ENCODE measurements at places on chromosomes 7 and 10. TPM values are rescaled to one million over a fixed set of nuclear protein-coding genes. Genes with fewer than 3 reads are reported as not detected.

DNA sequence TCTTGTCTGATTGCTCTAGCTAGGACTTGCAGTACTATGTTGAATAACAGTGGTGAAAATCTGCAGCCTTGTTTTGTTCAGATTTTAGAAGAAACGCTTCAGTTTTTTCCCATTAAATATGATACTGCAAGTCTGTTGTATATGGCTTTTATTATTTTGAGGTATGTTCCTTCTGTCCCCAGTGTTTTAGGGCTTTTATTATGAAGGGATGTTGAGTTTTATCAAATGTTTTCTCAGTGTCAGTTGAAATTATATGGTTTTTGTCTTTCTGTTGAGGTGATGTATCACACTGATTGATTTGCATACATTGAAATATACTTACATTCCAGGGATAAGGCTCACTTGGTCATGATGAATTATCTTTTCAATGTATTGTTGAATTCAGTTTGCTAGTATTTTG lies 60.5 kb upstream of the HELLS start:
- H3K4me3 ChIP-seq = no peak overlapping the region
- peaks cover 22% of the 10 kb centered on the region for H3K36me3 ChIP-seq
- no peaks in the 10 kb centered on the region for H3K27me3 ChIP-seq
- H3K4me1 ChIP-seq = peaks cover 8% of the 10 kb centered on the region

Gene VSIR
- total RNA-seq = 83.6 TPM

DNA sequence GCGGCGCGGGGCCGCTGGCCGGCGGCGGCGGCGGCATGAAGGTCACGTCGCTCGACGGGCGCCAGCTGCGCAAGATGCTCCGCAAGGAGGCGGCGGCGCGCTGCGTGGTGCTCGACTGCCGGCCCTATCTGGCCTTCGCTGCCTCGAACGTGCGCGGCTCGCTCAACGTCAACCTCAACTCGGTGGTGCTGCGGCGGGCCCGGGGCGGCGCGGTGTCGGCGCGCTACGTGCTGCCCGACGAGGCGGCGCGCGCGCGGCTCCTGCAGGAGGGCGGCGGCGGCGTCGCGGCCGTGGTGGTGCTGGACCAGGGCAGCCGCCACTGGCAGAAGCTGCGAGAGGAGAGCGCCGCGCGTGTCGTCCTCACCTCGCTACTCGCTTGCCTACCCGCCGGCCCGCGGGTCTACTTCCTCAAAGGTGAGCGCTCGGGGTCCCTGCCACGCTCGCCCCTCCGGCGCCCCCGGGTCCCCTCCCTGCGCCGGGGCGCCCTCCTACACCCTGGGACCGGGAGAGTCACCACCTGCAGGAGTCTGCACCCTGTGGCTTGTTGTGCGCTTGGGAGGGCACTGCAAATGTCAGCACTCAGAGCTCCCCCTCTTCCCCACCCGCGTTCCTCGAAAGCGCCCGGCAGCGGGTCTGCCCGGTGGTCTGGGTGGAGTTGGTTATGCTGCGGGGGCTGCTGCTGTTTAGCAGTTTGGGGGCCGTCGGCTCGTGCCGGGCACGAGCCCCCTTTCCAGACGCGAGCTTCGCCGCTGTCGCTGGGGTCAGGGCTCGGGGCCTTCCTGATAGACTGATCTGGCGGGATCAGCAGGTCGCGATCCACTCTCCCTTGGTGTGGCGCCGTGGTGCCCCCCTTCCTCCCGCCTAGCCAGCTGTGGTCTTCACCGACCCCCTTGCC lies 627 bp downstream of the DUSP5 start:
- peak; percentile 41 for ATAC-seq
- H3K4me1 ChIP-seq = peaks cover 73% of the 10 kb centered on the region
- no peaks in the 10 kb centered on the region for H3K36me3 ChIP-seq
- peak overlapping the region; percentile 96 for H3K27ac ChIP-seq
- H3K4me3 ChIP-seq = peak overlapping the region; percentile 62

Gene PLAU
- 1.1 TPM for total RNA-seq

Gene AKR1C1
- 81.9 TPM for total RNA-seq

- H3K27ac ChIP-seq = no peak overlapping the region
- ATAC-seq = no peak
- H3K4me1 ChIP-seq = no peaks in the 10 kb centered on the region
- H3K4me3 ChIP-seq = no peak overlapping the region
- no peaks in the 10 kb centered on the region for H3K27me3 ChIP-seq
- no peaks in the 10 kb centered on the region for H3K36me3 ChIP-seq
Observed at GRCh38 chr10:113436851-113437250, 116.0 kb upstream of the HABP2 start.

DNA sequence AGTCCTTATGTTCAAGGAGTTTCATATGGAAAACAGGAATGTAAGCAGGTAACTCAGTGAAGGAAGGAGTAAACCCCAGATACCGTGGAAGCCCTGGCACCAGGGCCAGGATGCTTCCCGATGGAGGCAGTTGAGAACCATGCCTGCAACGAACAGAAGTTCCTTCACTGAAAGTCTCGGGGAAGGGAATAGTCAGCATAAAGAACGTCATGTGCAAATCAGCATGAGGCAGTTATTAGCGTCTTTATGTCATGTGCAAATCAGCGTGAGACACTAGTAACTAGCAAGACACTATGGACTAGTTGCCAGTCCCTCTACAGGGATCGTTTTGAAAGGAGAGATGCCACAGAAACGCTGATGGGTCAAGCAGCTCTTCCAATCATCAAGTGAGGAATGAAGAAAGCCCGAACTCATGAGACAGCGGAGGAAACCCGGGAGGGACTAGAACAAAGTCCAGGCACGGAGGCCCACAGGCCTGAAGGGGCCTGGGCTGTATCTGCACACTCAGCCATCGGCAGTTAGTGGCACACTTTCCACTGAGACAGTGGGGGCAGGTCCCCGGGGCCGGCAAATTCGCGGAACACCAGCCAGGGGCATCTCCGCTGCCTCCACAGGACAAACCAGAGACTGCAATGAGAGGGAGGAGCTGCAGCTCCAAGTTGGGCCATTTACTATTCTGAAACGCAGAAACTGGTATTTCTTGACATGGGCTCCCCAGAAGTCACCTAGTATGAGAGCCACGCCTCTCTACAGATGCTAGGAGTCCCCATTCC lies 109.6 kb downstream of the SFMBT2 start:
- peak overlapping the region; percentile 18 for H3K27ac ChIP-seq
- H3K27me3 ChIP-seq = no peaks in the 10 kb centered on the region
- peaks cover 11% of the 10 kb centered on the region for H3K4me1 ChIP-seq
- H3K4me3 ChIP-seq = no peak overlapping the region

Gene OPN4
- total RNA-seq = not detected

Gene MYO1G
- total RNA-seq = 2.4 TPM

DNA sequence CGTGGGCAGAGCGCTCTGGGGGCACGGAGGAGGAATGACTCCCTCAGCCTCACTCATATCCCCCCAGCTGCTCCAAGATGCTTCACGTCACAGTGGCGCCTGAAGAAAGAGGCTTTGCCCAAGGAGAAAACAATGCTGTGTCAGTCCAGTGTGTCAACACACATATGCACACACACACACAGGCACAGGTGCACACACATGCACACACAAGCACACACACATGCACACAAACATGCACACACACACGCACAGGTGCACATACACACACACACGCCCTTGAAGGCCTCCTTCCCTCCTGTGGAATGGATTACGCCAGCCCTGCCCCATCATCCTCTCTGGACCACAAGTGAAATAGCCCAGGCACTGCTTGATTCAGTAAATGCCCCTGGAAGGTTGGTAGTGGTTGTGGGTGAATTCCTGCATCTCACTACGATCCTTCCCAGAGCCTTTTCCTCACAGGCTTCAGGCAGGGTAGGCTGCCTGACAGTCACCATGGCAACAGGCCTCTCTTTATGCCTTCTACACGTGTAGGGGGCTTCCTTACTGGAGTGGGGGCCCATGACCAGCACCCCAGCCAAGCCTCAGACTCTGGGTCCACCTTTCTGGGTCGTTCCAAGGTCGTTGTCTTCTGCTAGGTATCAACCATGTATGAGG lies 371.5 kb upstream of the PODXL start:
- H3K36me3 ChIP-seq = no peaks in the 10 kb centered on the region
- no peaks in the 10 kb centered on the region for H3K4me1 ChIP-seq
- H3K4me3 ChIP-seq = no peak overlapping the region

GRCh38 chr10:78972160-78972946 lies 96.4 kb upstream of the ZMIZ1 start:
- H3K36me3 ChIP-seq = no peaks in the 10 kb centered on the region
- peaks cover 56% of the 10 kb centered on the region for H3K4me1 ChIP-seq
- H3K4me3 ChIP-seq = peak overlapping the region; percentile 64
- peak; percentile 76 for ATAC-seq
- H3K27me3 ChIP-seq = no peaks in the 10 kb centered on the region

Gene KIN
- total RNA-seq = 7.1 TPM

DNA sequence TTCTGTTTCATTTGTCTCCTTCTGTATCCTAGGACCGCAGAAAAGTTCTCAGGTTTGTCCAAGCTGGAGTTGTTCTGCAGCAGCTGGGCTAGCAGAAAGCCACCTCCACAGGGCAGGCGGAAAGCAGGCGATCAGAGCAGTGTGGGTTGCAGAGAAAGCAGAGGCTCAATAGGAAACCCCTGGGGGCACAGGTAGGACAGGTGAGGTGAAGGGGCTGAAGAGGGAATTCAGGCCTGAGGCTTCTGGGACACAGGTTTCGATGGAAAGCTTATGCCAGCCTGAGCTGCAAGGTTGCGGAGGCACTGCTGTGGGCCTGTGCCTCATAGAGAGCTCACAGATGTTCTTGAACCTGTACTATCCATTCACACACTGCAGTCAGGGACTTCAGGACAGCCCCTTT lies 194.9 kb upstream of the TPK1 start:
- H3K27me3 ChIP-seq = no peaks in the 10 kb centered on the region
- no peak overlapping the region for H3K27ac ChIP-seq
- H3K36me3 ChIP-seq = no peaks in the 10 kb centered on the region
- ATAC-seq = no peak

DNA sequence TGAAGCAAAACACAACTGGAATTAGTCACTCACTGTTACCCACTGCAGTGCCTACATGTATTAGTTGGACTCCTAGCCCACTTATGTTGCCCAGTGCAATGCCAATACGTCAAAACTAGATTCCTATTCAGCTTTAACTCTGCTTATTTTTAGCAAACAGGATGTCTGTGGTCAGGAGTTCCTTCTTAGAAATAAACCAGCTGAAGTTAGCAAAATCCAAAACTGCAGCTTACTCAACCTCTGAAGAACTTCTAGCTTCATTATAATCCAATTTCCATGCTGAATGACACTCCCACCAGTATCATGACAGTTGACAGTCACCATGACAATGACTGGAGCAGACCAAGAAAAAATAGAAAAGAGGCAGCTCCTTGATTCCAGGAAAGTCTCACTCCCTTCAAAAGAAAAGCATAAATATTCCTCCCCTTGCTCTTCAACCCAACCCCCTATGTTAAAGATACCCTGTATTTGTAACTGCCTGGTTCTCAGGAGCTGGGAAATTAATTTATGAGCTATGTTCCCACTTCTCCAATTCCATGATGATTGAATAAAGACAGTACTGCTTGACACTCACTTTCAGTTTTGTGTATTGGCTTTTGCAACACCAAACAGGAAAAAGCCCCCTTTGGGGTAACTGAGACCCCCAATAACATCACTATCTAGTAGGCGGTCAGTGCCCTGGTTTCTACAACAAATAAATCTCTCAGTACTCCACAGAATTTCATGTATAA lies 327.4 kb downstream of the SORCS1 start:
- H3K27me3 ChIP-seq = no peaks in the 10 kb centered on the region
- no peak overlapping the region for H3K4me3 ChIP-seq
- H3K36me3 ChIP-seq = no peaks in the 10 kb centered on the region
- peak; percentile 53 for ATAC-seq
- no peak overlapping the region for H3K27ac ChIP-seq

DNA sequence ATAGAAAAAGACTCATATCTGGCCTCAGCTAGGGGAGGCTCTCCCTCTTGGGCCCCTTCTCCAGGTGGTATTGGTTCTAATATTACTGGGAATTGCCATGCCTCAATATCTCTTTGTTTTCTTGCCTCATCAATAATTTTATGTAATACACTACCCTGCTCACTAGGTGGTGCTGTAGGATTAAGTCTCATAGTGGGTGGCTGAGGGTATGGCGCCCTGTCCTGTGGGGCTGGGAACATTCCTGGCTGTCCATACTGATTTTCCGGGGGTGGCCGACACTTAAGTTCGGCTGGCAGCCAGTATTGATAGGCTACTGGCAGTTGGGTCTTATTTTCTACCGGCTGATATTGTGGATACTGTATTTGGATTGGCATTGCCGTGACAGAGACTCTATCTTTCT lies 9.0 kb upstream of the TAS2R3 start:
- no peak overlapping the region for H3K27ac ChIP-seq
- H3K4me3 ChIP-seq = no peak overlapping the region
- H3K4me1 ChIP-seq = no peaks in the 10 kb centered on the region
- H3K27me3 ChIP-seq = no peaks in the 10 kb centered on the region
- H3K36me3 ChIP-seq = peaks cover 12% of the 10 kb centered on the region

Gene SLC16A9
- 1.7 TPM for total RNA-seq

GRCh38 chr7:133436014-133436428 lies 183.1 kb downstream of the EXOC4 start:
- H3K4me1 ChIP-seq = no peaks in the 10 kb centered on the region
- H3K27me3 ChIP-seq = no peaks in the 10 kb centered on the region
- H3K4me3 ChIP-seq = no peak overlapping the region
- no peaks in the 10 kb centered on the region for H3K36me3 ChIP-seq
- H3K27ac ChIP-seq = no peak overlapping the region

GRCh38 chr7:80991654-80992053 lies 72.8 kb upstream of the SEMA3C start:
- ATAC-seq = no peak
- no peaks in the 10 kb centered on the region for H3K27me3 ChIP-seq
- H3K27ac ChIP-seq = no peak overlapping the region
- H3K36me3 ChIP-seq = no peaks in the 10 kb centered on the region

Gene NUDT13
- total RNA-seq = 4.6 TPM

DNA sequence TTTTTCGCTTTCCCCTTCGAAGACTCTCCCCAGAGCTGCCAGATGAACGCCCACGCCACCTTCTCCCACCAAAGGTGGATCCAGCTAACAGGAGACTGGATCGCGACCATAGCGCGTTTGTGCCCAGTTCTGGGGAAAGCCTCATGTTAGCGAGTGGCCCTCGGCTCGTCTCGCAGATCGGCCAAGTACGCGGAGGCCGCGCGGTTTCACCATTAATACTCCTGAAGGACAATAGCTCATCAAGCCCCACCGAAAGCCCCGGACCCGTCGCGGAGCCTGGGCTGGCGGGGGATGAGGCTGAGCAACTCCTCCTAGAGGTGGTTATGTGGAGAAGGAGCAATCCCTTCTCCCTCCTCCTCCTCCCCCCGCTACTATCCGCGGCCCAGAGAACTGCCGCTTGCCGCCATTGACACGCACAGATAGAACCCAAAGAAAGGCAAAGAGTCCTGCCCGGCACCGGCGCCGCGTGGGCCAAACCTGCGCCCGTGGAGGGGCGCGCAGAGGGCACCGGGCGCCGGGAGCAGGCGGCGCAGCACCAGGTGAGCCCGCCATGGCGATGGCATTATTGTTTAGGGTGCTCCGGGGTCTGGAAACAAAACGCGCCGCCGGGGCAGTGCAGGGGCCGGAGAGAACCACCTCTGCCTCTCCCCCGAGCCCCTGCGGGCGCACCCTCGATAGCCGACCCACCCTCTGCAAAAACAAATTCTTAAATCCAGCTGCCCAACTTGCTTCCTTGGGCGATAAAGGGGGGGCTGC lies at the start of gene MACROH2A2:
Gene MACROH2A2, plus strand, starts transcription at position 385 of the 756 bp plus-strand sequence. CDS start 22,813 bp downstream, outside the sequence.
- peak; percentile 76 for ATAC-seq
- peak within 1 kb of the TSS; percentile 68 for H3K27ac ChIP-seq
- H3K4me3 ChIP-seq = peak within 1 kb of the TSS; percentile 83
- peaks cover 26% of the 10 kb centered on the region for H3K27me3 ChIP-seq
- H3K4me1 ChIP-seq = peaks cover 29% of the 10 kb centered on the region
